Stimulated activated CD4-positive, alpha-beta T cell treated with anti-CD3 and anti-CD28 coated beads, TNF-alpha, amount 100 ng/mL, for 1 hour (primary cell): ENCODE measurements at places on chromosomes 7 and 10.

- DNase-seq, result no peak
Observed at GRCh38 chr7:138116141-138116540, 39.9 kb downstream of the AKR1D1 start.

DNA sequence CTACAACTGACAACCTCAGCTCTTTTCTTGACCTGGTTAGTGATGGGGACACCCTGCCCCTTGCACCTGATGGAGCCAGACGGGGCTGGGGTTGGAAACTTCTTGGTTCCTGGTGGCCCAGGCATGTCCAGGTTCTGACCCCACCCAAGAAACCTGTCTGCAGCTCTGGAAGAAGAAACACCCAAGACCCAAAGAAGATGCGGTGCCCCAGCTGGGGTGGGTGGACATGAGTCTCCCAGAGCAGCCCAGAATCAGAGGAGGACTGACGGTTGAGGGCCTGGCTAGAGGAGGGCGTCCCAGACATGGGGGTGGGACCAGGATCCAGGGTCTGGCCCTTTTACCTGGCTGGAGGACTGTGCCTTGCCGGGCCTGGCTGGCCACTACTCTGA lies 202.4 kb downstream of the GLRX3 start:
- DNase-seq, result no peak

GRCh38 chr7:6106140-6106904 lies 75.1 kb downstream of the ANKRD61 start:
- DNase-seq, result no peak

- DNase-seq, result no peak
Observed at GRCh38 chr10:131870411-131870810, 30.4 kb upstream of the PPP2R2D start.
